ENCODE measurements at places on chromosomes 1 and 21.

- DNase-seq, result no peak
These were observed 180.8 kb downstream of the BRINP2 start for GRCh38 chr1:177351361-177352108.

- no peak for DNase-seq
These were observed 71.3 kb upstream of the MUTYH start for GRCh38 chr1:45411510-45411899.

DNA sequence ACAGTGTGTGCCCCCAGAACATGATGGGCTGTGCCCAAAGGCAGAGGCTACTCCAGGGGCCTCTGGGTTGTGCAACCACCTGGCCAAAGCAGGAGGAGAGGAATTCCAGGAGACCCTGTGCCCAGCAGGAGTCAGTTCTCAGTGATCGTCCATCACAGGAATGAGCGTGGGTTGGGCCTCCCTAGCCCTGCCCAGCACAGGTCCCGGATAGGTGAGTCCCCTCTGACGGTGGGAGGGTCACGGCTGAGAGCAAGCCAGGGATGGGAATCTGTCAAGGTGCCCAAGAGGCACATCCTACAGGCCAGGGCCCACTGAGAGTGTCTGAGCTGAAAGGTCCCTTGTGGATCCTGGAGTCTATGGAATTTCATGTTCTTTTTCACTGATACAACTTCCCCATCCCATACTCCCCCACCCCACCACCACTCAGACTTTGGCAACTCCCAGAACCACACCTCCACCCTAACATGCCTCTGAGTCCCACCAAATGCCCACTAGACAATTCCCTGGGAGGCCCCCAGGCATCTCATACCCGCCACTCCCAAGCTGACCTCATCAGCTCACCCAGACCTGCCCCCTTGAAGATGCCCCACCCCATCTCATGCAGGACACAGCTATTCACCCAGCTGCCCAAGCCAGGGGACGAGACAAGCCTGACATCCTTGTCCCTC, 3.1 kb downstream of the GJB4 start:
- DNase-seq, result no peak

DNA sequence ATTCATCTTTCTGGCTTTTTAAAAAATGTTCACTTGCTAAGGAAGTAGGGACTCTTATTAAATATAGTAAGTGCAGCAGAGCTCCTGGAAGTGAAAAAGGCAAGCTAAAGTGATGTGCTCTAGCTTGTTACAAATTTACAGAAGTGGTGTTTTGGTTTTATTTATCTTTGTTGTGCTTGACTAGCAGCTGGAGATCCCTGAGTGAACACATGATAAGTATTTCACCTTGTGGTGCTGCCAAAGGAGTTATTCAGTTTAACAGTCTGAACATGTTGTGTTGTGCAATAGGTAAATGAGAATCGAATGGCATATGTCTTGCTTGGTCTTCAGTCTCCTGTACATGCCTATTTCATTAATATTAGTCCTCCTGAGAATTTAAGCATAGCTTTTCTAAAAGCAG, 315.7 kb downstream of the TPR start:
- DNase-seq, result no peak

DNA sequence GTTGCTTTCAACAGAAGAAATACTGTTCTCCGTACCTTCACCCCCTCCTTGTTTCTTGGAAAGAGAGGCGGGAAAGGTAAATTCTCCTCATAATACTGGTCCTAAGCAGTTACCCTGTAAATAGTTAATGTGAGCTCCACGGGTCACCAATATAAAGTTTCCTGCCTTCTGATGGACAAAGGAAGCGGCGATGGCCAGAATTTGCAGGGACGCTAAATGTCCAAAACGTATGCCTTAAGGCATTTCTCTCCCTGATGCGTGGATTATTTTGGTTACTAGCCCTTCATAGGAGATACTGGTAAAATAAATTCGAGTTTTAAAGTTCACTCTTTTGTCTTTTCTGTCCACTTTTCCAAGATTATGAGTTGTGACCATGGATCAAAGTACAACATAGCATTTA, 898 bp upstream of the PTGS2 start:
- no peak for DNase-seq

DNA sequence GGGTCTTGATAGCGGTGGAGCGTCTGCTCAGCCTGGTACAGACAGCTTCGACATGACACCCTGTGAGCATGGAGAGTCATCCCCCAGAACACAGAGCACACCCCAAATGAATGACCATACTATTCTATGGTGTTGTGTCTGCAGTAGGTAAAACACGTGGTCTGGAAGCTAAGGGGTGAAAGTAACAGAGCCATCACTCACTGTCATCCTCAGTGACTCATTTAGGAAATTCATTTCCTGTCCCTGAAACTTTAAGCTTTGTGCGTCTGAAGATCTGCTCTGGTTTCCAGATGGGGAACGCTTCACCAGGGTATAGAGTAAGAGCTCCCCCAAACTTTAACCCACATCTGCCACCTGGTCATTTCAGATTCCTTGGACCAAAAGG, 94.8 kb upstream of the DISP3 start:
- DNase-seq, result no peak

DNA sequence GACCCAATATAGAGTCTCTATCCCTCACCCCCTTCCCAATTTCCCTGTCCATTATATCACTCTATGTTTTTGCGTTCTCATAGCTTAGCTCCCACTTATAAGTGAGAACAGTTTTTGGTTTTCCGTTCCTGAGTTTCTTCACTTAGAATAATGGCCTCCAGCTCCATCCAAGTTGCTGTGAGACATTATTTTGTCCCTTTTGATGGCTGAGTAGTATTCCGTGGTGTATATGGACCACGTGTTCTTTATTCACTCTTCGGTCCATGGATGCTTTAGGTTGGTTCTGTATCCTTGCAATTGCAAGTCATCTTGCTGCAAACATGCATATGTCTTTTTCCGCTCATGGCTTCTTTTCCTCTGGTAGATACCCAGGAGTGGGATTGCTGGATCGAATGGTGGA, 54.3 kb downstream of the AGPAT3 start:
- DNase-seq, result no peak

DNA sequence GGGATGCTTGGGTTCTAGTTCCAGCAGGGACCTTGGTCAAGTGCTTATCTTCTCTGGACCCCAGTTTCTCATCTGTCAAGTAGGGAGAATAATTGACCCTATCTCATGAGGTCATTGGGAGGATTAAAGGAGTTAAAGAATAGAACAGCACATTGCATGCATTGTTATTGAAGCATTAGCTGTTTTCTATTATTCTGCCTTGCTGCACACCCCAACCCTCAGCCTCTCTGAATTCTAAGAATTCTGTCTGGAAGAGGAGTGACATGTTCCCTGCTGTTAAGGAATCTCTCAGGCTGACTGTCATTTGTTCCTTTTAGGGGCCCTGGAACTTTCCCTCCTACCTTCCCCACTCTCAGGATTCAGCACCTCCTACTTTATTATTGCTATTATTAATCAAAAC, 73.9 kb downstream of the NENF start:
- no peak for DNase-seq

DNA sequence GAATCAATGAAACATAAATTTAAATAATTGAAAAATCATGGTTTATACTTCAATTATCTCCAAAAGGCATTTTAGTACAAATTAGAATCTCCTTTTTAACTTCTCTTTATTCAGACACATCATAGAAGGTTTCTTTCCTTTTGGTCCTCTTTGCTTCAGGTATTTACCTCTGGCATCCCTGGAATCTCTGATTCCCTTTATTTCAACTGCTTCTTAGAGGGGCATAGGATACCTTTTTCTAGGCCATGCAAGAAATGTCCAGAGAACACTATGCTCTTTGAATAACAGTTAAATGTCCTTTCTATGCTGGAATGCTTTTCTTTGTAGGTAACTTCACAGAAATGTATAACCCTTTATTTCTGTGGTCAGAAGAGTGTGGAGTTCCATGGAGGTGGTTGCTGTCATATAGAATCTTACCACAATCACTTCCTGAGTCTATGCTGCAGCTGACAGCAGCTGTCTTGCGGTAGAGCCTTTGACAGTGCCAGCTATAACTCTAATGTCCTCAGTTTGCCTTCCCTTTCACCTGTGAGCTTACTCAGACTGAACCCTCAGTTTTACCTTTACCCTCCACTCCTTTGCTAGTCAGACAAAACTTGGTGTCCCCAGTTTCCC, 8.6 kb downstream of the LAMC2 start:
- DNase-seq, result no peak

DNA sequence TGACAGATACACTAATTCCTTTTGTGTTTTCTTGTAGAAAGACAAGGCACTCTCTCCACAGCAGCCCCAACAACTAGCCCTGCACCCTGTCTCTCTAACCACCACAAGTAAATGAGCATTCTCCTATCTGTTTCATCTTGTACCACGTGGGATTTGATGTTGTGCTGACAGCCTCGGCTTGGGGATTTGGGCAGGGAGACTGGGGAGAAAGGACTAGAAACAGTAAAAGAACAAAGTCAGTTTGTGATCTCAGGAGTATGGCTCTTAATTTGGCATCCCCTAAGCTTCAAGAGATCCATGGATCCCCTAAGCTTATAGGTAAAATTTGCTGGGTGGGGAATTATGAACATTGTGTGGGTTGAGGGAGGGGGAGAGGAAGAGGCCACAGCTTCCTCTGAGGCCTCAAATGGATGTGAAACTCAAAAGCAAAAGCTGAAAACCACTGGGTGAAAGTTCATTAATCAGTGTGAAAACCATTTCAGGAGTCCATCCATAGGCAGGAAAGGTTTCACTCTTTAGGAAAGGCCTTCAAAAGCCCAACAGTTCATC, 3.1 kb downstream of the C1orf162 start:
- peak; percentile 30 for DNase-seq

GRCh38 chr1:19397217-19397945, 85.3 kb downstream of the SLC66A1 start:
- DNase-seq, result no peak

GRCh38 chr1:207463021-207463420, 8.9 kb downstream of the CR2 start:
- DNase-seq, result no peak

DNA sequence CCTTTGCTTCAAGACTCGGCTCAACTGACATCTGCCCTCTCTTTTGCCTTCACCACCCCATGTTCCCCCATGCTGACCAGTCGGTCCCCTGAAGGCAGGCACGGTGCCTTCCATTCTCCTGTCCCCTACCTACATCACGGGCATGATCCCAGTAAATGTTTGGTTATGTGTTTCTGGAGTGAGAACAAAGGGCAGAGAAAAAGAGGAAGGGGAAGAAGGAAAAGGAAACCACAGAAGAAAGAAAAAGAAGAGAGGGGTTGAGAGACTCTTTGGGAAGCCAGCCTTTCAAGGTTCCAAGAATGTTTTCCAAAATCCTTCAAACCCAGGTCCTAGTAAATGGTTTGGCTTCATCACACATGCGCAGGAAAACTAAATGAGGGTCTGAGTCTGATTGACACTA, 84.9 kb downstream of the CDC7 start:
- DNase-seq, result no peak

DNA sequence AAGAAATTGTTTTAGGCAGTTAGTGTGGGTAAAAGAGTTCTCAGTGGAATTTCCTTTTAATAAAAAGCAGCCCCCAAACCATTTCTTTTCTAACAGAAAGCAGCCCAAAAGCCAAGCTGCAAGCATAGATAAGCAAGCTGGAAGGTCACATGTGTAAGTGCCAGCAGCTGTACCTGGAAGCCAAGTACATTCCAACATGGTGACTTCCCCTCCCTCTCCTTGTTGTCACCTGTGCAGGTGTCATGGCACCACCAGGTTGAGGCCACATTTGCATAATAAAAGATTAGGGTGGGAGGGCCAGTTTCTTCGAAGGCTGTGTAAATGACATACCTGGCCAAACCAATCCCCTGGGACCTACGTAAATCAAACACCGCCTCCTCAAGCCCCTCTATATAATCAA, 240.3 kb upstream of the RAB4A start:
- no peak for DNase-seq

Data from AML-193 (cell line).